COLO829 (cell line): ENCODE measurements at places on chromosomes 11 and 22.

DNA sequence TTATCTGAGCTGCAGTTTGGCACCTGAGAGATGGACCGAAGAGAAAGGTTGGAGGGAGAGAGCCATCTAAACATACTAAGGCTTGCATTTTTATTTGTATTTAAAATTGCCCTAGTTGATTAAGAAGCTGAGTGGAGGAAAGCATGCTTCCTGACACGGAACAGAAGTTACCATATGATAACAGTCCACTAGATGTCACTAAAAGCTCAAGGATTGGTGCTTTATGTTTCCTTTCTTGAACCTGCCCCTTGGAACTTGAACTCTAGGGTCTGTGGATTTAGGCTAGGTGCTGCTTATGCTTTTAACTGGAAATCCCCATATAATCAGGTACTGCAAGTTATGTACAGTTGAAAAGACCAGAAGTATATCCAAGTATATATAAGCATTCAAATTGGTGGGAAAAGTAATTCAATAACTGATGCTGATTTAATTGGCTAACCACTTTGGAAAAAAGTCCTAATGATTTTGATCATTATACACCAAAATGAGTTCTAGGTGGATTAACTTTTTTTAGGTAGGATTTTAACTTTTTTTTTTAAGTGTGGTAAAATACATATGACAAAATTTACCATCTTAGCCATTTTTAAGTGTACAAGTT lies 9.5 kb downstream of the RBMXL2 start:
- peak; percentile 40 for DNase-seq

DNA sequence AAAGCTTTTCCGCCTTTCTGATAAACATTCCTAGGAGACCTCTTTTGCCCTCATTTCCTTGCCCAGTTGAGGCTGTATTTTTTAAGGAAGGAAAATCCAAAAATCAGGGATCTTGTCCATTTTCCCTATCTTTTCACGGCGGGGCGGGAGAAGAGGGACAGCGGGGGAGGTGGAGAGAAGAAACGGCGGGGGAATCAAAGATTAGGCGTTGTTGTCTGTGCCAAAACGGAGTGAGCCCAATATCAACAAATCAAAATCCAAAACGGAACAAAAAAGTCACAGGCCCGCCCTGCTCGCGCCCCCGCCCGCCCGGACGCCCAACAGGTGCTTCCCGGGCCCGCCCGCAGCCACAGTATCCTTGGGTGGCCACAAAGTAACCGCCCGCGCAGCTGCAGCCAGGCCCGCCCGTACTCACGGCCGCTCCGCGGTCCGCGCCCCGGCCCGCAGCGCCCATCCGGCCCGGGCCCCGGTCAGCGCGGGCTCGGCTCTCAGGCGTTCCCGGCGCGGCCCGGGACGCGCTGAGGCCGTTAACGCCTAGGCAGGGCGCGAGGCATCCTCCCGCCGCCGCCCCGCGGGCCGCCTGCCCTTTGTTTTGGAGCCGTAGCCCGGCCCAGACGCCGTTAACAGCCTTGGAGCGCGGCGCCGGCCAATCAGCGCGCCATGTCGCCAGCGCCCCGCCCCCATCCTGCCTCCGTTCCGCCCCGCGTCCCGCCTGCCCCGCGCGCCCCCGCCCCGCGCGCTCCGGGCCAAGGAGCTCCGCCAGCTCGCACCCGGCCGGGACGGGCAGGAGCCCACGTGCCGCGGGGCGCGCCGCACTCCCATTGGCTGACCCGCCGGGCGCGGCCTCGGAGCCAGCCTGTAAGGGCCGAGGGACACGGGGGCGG lies at the start of gene YPEL1:
Gene YPEL1 (minus strand): TSS at position 595 of the 884 bp plus-strand sequence. CDS start 25,050 bp downstream, outside the sequence.
- peak; percentile 92 for DNase-seq

GRCh38 chr11:33857933-33858371 lies 33.9 kb downstream of the LMO2 start:
- DNase-seq, result peak; percentile 48

DNA sequence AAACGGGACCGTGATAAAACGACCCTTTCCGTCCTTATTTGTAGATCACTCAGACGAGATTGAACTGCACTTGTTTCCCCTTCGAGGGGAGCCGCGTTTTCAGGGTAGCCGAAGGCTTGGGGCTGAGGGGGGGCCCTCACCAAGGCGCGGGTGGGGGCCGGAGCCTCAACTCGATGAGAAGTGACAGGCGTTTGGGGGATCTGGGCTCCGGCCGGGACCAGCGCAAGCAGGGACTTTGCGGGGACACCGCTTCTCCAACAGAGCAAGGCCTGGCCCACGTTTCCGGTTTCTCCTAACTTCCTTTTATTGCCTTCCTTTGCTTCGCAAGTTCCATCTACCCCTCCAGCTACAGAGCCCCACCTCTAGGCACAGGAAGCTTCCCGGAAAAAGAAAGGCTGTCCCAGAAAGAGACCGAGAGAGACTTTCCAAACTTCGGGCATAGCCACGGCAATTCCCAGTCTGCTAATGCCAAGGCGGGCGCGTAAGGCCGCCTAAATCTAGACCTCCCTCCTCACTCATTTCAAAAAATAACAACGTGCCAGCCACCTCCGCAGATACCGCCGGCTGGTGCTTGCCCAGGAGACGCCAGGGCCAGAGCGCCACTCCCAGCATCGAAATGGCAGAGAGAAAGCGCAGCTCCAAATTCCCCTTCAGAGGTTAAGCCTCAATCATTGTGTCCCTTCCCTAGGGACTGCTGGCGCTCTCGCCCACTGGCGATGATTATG lies 6.6 kb downstream of the PAX6 start:
- DNase-seq, result no peak

DNA sequence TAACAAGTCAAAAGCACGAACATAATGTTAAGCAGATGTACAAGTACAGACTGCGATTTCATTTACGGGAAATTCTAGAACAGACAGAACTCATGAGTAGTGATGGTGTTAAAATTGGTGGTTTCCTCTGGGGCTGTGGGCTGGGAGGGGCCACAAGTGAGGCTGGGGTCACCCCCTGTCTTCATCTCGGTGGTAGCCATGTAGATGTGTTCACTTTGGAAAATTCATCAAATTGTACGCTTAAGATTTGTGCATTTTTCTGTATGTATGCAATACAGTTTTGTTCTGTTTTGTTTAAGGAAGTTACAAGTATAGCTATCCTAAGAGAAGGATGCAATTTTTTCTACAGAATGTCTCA lies 504 bp upstream of the ASCC2 start:
- no peak for DNase-seq

GRCh38 chr22:50523806-50524675 lies 1.4 kb downstream of the SCO2 start:
- DNase-seq, result no peak

- peak; percentile 21 for DNase-seq
These were observed 45.2 kb downstream of the PLAAT5 start for GRCh38 chr11:63445720-63446119.

DNA sequence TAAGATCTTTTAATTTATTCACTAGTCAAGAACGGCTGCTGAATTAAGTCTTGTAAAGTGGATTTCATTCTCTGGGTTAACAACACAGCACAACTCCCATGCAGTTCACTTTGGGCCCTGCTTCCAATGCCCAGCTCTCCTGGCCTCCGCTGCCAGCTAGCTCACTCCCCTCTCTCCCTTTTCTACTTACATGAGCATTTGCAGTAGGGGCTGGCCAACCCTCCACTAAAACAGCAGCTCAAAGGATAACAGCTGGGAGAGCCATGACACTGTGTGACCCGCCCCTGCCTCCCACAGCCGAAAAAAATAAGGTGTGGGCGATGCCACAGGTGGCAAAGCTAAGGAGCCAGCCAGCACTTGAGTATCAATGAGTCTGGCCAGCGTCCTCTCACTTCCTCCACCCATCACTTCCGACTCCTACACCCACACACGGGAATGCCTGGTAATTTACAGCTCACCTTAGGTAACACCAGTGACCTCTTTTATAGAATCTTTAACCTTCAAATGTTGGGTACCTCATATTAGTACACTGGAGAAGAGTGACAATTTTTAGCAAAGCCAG lies 56.8 kb downstream of the DGCR2 start:
- no peak for DNase-seq

GRCh38 chr11:33317662-33318061 lies 60.5 kb downstream of the HIPK3 start:
- no peak for DNase-seq

DNA sequence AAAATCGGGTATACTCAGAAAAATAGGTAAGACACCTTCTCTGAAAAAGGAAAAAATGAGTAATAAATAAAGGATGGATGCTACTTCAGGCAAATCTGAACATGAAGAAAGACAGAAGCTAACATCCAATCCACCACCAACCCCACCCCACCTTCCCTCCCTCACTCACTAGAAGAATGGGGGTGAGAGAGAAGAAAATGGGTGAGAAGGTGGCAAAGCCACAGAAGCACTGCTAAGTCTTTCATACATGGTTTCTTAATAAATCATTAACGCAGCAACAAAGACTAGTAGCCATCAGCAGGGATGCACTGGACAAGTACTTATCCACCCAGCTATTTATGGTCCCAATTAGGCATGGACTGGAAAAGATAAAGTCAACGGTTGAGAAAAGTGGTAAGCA lies 5.9 kb downstream of the FHIP1B start:
- DNase-seq, result no peak

DNA sequence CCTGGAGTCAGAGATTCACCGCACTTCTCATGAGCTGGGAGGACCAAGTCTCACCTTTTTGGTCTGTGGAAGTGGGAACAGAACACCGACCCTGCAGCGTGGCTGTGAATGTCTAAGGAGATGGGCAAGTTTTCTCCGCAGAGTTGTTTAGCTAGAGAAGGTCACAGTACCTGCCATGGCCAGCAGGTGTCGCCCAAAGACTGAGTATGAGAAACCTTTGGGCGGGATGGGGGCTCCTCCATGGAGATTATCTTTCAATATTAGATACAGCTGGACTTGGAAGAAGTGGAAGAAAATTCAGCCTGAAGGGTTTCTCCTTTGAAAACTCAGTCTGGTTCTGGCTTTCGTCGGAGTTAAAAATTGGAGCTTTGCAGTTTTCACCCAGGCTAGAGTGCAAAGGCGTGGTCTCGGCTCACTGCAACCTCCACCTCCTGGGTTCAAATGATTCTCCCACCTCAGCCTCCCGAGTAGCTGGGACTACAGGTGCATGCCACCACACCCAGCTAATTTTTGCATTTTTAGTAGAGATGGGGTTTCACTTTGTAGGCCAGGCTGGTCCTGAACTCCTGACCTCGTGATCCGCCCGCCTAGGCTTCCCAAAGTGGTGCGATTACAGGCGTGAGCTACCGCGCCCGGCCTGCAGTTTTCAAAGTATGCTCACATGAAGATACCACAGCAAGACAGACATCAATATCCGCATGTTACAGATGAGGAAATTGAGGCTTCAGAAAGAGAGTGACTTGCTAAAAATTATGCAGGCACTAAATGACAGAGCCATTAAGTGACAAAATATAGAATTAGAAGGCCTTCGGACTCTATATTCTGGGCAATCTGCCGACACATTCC lies 10.7 kb upstream of the DSCAML1 start:
- peak; percentile 70 for DNase-seq

DNA sequence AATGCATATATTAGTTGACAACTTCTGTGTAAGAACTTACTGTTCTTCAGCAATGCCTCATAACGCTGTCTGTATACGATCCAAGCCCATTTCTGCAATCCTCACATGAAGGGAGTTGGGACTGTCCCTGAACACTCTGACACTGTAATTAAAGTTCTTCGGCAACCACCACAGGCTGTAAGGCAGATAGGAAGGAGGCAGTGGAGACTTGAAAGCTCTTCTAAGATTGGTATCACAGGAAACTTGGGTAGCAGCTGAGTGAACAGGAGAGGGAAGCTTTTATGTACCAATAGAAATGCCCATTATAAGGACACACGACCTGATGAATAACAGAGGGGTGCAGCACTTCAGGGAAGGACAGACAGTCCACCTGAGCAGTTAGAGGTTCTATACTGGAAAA lies 12.0 kb upstream of the GAB2 start:
- no peak for DNase-seq

DNA sequence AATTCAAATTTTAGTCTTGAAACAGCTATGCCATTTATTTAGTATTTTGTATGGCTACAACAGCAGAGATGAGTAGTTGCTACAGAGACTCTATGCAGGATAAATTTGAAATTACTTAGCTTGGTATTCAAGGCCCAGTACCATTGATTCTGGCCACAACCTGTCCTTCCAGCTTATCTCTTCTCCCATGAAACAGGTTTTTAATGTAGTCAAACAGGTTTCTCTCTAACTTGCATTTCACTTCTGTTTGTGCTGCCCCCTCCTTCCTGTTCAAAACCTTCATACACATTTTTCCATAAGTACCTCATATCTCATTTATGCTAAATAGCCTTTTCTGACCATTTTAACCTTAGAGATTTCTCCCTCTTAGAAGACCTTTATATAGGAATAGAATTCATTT lies 3.3 kb downstream of the USP47 start:
- DNase-seq, result no peak

DNA sequence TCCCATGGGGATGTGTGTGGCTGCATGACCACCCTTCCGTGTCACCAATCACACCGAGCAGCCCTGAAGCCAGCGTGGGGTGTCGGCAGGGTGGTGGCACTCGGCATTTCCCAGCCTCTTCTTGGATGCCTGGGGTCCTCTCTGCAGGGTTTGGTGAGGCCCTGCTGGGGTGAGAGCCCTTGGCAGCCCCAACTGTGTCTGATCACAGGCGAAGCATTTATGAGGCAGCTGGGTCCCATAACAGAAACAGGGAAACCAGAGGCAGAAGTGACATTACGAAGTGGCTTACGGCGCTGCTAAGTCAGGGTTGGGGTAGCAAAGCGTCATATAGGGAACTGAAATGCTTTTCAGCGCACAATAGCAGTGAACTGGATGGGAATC lies 92.3 kb upstream of the SEPTIN5 start:
- no peak for DNase-seq

DNA sequence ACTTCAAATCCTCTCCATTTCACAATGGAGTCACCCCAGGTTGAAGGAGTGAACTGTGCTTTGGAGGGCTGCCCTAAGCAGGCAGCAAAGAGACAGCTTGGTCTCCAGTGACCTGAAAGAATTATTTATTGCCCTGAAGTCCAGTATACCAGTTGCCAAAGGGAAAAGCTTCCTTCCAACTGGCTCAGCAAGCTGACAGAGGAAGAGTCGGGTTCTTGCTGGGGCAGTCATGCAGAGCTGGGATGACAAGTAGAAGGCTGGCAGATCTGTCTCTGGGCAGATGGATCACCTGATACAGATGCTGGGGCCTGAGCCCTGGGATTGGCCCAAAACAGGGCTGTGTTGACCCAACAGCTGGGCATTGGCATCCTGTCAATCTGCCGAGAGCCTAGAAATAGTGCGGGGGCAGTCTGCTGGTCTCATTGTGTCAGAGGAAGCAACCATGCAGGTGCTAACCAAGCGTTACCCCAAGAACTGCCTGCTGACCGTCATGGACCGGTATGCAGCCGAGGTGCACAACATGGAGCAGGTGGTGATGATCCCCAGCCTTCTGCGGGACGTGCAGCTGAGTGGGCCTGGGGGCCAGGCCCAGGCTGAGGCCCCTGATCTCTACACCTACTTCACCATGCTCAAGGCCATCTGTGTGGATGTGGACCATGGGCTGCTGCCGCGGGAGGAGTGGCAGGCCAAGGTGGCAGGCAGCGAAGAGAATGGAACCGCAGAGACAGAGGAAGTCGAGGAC lies at the start of gene THRSP:
Gene THRSP (plus strand): TSS at position 422 of the 742 bp plus-strand sequence. CDS start 21 bp downstream, at position 443.
- DNase-seq, result no peak
